Globus pallidus (tissue), 1 donor: ENCODE measurements at places on chromosomes 1 and 21.

DNA sequence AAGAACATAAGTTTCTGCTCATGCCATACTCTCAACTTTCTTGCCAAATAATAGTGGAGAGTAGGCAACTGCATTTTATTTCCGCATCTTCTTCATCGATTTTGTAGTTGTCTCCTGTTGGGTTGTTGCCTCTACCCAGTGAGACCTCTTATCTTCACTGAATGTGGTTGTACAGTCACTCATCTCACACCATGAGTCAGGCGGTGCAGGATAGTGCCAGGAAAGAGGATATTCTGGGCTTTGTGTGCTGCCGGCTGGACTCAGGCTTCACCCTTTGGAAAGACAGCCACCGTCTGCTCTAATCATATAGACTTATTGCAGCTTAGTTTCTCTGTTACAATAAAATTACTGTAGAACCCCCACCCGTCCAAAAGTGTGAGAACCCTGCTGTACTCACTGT, 154.3 kb upstream of the USP24 start:
- DNase-seq: no peak

DNA sequence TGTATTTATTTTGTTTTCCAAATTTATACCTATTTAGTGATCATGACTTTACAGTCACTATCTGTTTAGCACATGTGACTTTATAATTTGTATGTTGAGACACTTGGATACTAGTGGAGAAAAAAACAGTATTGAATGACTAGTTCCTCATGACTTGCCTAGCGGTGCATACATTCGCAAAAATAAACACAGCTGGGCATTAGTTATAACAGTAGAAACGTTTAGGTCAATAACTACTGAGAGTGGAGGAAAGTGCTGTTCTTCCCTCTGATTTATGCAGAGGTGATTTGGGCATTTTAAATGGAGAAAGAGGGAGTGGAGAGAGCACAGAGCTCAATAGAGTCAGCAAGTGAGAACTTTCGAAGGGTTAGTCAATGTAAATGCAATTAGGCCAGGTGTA, 1679.0 kb upstream of the B3GALT2 start:
- no peak for DNase-seq

DNA sequence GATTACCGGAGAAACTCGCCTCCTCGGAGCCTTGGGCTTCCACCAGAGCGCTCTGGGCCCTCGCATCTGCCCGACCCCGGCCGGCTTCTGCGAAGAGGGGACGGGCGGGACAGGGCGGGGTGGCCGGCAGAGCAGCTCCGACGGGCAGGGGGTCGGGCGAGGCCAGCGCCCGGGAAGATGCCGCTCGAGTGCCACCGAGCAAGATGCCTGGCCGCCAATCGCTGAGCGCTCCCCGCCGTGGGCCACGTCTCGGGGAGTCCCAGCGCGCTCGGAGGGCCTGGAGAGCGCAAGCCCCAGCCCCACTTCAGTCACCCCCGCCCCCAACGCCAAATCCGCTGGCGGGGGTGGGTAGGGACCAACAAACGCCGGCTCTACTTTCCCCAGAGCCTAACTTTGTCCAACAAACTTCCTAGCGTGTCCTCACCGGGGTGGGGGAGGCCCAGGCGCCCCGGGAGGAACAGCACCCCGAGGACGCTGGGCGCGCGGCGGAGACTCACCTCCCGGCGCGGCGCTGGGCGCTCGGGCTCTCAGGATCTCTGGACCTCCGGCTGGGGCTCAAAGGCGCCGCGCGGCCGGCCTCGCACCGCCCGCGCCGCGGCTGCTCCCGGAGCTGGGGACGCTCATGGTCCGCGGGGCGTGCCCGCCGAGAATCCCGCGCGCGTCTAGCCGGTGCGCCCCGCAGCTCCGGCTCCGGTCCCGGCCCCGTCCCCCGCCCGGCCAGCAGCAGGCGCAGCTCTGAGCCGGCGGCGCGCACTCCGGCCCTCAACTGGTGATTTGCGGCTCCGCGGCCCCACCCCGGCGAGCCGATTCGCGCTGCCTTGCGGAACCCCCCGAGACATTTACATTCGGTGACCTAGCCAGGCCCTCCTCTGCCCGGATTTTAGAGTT, at the start of gene BCAR3:
BCAR3 (minus strand) TSS at position 737 of the 888 bp plus-strand sequence. CDS start 6,907 bp downstream, outside the sequence.
- DNase-seq: peak; percentile 50

DNA sequence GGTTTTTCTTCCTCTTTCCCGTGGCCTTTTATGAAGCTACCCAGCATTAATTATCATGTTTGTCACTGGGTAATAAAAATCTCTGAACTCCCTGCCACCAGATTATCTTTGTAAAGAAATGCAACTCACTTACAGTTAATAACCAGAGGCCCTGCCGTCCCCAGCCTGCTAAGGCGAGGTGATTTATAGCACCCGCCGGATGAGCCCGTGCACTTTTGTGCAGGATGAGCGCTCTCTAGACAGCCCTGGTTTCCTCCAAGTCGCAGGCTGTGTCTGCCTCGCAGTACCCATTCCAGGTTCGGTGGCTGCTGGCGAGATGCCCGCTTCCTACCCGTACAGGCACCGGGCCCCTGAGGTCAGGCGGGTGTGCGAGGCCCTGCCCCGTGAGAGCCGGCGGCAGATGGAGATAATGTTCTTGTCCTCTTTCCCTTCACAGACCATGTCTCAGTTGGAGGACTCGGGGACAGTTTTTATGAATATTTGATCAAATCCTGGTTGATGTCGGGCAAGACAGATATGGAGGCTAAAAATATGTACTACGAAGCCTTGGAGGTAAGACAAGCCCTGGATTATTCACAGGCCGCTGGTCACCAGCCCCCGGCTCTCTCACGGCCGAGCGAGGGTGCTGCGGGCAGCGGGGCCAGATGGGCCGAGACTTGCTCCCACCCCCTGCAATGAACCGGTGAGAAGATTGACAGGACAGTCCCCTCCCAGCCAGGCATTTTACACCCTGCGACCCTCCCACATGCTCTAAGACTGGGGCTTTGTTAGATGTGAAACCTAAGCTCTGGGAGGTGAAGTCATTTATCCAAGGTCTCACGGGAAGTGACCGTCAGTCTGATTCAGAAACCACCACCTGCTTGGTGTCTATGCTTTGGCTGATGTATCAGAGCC, 28.5 kb upstream of the SELENON start:
- no peak for DNase-seq

GRCh38 chr1:111570781-111571181, 48.8 kb upstream of the RAP1A start:
- no peak for DNase-seq

DNA sequence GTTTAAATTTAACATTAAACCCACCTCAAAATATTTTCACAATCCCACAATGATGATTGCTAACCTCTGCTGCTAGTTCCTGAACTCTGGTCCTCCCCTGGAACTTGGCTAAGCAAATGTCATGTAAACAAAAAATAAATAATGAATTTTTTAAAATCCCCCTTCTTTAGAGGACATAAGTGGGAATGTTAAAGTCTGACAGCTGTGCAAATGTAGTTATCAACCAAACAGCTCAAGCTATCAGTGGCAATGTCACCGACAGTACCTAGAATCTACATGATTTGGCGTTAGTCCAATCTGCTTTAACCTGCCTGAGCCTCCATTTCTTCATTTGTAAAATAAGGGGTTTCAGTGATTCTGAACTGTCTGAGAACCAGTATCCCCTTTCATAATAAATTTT, 67.7 kb downstream of the GDAP2 start:
- DNase-seq: no peak

DNA sequence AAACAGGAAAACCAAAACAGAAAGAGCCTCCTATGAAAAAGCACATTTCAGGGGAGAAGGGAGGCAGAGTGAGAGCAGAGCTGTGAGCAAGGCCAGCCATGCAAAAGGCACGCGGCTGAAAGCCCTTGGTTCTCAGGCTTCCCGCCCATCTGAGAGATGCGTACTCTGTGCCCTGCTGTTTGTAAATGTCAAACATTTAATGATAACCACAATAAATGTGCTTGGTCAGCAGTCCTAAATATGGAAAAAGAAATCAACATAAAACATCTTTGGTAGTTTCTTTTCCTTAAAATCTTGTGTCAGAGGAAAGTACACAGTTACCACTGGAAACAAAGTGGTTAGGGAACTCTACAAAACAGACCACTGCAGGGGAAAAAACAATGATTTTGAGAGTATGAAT, 283.1 kb downstream of the DSCAM start:
- no peak for DNase-seq

GRCh38 chr21:46120301-46121285, 22.7 kb downstream of the COL6A2 start:
- no peak for DNase-seq

- DNase-seq: no peak
These were observed 207.4 kb downstream of the APP start for GRCh38 chr21:25963181-25963580.

GRCh38 chr1:189868021-189868420, 609.6 kb downstream of the BRINP3 start:
- DNase-seq: no peak
